ENCODE measurements at places on chromosomes 5 and 9.
A peak's percentile ranks its signal among the peaks of the same experiment; 100 is the strongest.

GRCh38 chr5:36153298-36153677 is 1.4 kb downstream of the SKP2 start:
- DNase-seq = no peak

- DNase-seq = no peak
Measured at GRCh38 chr5:26236936-26237335, 801.5 kb downstream of the CDH9 start.

DNA sequence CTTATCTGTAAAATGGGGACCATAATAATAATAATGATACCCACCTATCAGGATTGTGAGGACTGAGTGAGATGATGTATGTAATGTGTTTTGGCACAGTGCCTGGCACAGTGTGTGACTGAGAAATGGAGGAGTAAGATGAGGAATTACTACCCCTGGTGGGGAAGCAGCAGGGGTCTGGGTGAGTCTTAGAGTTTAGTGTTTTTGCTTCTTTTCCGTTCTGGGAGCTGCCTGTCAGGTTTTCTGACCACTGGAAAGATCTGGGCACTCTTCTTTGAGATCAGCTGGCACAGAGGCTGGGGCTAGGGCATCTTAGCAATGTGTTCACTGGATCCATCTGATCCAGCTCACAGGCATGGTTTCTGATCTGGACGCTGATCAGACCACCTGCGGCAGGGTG is 8.5 kb downstream of the LCP2 start:
- no peak for DNase-seq

DNA sequence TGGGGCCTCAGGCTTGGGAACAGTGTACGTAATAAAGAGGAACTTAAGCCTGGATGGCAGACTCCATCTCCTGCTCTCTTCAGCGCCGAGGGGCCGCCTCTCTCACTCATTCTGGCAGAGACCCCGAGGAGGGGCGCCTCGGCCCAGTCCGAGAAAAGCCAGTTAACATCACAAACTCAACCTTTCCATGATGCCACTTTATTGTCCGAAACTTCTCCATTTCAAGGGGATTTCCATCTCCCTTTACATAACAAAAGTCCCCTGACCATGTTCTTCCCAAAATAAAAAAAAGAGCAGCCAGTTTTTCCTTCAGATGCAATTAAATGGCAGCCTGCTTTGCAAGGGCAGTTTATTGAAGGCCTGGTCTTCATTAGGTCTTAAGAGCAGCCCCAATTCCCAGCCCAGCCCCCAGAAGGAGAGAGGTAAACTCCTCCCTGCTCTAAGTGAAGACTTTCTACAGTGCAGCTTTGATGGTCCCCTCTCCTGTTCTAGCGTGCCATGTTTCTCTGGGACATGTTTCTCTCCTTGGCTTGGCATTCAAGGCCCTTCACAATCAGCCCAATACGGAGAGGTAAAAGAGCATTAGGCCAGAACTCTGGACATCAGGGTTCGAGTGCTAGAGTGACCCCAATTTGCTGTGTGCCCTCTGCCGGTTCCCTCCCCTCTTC is 19.5 kb upstream of the RAB14 start:
- no peak for DNase-seq

DNA sequence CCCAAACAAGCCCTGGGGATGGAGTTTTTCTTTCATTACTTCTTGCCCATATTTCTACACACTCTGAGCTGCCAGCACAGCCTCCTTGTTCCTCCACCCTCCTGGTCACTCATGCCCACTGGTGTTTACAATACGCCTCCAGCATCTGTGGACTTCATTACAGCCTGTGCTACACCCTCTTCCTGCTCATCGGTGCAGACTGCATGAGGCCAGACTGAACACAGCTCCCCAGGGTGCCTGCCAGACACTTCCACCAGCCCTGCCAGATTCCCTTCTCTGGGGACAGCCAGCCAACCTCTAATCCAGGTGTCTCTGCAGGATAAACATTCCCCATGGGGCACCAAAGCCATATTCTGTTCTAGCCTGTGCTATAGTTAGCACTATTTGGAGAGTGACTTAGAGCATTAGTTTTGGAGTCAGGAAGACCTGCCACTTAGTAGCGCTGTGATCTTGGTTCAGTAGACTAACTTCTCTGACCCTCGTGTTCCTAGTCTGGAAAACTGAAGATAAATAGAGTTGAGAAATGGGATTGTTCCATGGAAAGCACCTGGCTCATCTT is 163.8 kb upstream of the KLF4 start:
- no peak for DNase-seq

DNA sequence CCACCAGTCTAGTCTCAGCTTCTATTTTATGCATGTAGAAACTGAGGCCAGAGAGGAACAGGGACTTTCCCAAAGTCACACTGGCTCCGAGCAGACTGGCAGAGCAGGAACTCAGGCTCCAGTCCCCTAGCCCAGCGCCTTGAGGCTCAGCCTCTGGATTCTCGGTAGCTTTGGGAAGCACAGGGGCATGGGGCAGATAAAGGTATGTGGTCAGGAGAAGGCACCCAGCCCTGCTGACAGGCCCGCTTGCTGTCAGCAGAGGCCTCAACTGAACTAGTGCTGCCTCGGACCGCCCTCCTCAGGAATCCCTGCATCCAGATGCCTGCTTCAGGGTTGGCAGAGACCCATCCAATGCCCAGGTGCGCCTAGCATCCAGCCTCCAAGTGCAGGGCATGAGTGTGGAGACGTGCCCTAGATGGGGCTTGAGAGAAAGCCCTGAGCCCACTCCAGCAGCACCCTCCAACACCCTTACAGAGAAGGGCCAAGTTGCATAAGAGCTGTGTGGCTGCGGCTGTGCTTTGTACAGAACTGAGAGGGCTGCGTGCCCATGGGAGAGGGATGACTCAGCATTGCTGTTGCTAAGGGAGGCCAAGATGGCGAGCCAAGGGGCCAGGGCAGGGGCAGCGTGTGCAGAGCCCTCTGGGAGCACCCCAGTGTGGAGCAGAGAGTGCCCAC is 168.6 kb downstream of the MACROH2A1 start:
- DNase-seq = peak; percentile 78

DNA sequence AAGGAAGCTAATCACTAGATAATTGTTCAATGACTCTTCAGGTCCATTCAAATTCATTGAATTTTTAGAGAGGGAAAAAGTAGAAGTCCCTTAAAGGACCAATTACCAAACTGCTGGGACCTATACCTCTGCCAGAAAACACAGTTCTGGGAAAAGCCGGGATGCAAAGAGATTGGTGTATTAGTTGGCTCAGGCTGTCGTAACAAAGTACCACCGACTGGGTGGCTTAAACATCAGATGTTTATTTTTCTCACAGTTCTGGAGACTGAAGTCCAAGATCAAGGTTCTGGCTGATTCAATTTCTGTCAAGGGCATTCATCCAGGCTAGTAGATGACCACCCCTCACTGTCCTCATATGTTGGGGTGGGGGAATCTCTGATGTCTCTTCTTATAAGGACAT is 177.1 kb upstream of the FSTL4 start:
- DNase-seq = no peak

GRCh38 chr9:134318481-134318891 is 7.8 kb upstream of the RXRA start:
- no peak for DNase-seq

DNA sequence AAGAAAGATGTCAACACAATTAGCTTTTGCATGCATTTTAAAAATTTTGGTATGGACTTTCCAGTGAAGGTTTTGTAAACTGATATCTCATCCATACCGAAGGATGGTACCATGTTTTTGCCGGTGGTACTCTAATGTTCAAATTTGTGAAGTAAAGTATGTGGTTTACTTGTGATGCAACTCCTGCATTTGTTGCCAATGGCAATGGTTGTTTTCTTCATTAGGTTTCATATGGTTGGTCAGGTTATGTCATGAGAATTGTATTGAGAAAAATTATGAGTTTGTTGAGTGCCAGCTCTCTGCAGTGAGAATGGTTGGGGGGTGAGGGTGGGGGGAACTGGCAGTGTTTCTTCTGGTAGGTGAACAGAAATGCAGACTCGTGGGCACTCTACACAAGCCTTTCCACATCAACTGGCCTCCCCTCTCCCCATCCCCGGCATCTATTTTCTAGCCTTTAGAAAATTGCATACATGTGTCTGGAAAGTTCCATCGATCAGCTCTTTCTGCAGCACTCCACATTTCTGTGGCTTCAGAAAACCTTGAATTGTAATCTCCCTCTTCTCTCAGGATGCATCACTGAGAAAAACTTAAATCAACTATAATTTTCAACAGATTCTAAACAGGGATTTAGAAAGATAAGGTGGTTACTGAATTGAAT is 107.7 kb downstream of the PDE4D start:
- DNase-seq = no peak

- DNase-seq = no peak
Measured at GRCh38 chr5:140251527-140251973, 51.4 kb downstream of the PFDN1 start.

GRCh38 chr5:179301796-179302195 is 43.5 kb downstream of the ADAMTS2 start:
- DNase-seq = no peak
